ENCODE measurements at places on chromosomes 7 and 10.

GRCh38 chr10:48768144-48768766, 83.6 kb downstream of the WDFY4 start:
- no peak for DNase-seq

DNA sequence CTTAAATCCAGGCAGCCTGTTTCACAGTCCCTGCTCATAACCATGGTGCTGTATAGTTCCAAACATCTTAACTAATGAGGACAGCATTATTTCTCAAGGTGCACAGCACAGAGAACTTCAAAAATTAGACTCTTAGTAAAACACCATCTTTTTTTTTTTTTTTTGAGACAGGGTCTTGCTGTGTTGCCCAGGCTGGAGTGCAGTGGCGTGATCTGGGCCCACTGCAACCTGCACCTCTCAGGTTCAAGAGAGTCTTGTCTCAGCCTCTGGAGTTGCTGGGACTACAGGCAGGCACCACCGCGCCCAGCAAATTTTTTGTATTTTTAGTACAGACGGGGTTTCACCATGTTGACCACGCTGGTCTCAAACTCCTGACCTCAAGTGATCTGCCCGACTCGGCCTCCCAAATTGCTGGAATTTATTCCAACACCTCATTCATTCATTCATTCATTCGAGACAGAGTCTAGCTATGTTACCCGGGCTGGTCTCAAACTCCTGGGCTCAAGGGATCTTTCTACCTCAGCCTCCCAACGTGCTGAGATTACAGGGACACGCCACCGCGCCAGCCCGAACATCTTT, 507 bp upstream of the TMEM254 start:
- DNase-seq: no peak

- DNase-seq: peak; percentile 90
These were observed 899 bp downstream of the PUS7 start for GRCh38 chr7:105521027-105521716.

GRCh38 chr10:35470248-35470924, 134.1 kb downstream of the CCNY start:
- peak; percentile 77 for DNase-seq

GRCh38 chr7:99594948-99595745, 2.9 kb upstream of the TMEM225B start:
- no peak for DNase-seq

DNA sequence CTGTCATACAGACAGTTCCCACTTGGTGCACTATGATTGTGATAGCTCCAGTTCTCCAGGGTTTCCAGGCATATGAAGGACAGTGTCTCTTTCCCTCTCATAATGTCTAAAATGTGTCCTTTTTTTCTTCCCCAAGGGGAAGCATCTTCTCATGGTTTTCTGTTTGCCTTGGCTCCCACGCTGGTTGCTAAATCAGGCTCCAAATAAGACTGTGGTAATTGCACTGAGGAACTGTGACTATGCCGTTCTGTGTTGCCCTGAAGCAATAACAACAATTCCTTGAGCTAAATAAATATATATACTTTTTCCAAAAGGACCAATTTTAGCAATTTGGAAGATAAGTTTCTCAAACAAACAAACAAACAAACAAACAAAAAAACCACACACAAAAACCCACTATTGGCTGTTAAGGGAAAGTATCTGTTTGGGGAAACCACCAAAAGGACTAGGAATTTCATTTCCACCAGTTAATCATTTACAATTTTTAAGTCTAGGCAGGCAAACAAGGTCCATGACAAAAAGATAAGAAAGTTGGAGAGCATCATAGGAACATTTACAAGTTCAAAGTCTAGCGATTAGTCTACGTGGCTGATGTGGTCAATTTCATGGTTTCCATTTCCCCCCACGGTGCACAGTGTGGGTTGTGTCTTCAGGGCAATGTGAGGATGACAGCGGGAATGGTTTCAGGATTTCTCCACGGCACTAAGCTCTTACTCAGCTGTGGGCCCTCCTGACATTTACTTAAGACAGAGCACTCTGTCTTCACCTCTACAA, 62.4 kb downstream of the THNSL1 start:
- DNase-seq: no peak

- DNase-seq: no peak
These were observed 133.3 kb downstream of the VTI1A start for GRCh38 chr10:112580267-112580666.

DNA sequence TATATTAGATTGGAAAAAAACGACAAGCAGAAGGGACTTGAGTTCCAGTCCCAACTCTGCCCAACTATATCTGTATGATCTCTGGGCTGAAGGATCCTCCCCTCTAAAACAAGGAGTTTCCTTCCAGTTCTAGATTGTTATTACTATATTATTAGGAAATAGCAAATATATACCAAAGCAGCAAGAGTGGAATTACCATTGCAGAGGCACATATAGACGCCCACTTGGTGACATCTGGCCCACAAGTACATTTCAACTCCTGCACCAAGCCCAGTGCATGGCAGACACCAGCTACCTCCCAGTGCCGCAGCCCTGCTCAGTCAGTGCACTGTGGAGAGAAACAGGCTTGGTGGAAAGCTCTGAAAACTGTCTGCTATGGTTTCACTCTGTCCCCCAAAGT, 201.9 kb downstream of the FAM107B start:
- DNase-seq: no peak

- DNase-seq: no peak
These were observed 202.9 kb downstream of the ZNF365 start for GRCh38 chr10:62577076-62577475.
